ENCODE measurements at places on chromosomes 11 and 22.

DNA sequence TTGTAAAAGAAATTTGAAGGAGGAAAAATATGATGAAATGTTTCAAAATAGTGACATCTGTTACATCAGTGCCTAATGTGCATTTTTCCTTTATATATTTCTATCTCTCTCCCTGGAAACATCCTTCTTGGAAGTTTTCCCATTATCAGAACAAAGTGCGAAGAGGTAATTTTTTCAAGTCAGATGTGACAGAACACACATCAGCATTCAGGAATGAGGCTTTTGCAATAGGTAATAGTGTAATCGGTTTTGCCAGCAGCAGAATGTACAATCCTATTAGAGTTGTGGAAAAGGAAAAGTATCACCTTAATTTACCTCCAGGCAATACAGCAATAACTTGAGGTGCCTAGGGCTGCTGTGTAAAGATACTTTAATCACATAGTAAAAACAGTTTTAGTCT lies 275.8 kb downstream of the FAT3 start:
- DNase-seq: no peak

DNA sequence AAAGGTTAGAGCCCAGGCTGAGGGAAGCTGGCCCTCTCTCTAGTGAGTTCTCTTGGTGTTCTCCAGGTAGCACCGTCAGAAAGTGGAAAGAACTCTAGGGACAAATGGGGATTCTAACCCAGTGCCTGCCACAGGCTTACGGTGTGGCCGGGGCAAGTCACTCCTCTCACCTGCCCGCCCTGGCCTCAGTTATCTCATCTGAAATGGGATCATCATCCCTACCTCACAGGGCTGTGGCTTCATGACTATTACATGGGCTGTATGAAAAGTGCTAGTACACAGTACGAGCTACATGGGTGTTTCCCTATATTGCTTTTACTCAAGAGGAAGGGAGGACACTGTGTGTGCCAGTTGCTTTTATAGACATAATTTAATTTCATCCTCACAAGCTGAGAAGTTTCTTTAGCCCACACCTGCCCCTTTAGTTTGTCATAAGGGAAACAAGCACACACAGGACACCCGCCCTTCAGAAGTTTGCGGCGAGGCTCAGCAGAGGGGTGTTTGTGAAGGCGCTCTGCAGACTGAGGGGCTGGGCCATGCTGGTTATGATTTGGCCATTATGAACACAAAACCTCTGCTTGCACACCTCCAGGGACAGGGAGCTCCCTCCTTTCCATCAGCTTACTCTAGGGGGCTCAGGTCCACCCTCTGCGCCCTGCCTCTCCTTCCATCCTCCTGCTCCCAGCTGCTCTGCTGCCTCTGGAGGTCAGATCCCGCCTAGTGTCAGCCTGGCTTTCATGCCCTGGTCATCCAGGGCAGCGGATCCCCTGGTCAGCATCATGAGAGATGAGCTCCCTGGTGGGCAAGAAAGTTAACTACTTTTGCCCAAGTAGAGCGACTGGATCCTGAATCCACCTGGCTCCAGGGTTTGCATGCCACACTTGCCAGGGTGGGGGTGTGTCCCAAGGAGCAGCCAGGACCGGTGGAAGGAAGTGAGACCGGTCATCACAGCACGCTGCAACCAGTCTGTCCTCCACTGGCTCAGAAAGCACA lies 1.2 kb downstream of the KLHL35 start:
- DNase-seq: peak; percentile 36

DNA sequence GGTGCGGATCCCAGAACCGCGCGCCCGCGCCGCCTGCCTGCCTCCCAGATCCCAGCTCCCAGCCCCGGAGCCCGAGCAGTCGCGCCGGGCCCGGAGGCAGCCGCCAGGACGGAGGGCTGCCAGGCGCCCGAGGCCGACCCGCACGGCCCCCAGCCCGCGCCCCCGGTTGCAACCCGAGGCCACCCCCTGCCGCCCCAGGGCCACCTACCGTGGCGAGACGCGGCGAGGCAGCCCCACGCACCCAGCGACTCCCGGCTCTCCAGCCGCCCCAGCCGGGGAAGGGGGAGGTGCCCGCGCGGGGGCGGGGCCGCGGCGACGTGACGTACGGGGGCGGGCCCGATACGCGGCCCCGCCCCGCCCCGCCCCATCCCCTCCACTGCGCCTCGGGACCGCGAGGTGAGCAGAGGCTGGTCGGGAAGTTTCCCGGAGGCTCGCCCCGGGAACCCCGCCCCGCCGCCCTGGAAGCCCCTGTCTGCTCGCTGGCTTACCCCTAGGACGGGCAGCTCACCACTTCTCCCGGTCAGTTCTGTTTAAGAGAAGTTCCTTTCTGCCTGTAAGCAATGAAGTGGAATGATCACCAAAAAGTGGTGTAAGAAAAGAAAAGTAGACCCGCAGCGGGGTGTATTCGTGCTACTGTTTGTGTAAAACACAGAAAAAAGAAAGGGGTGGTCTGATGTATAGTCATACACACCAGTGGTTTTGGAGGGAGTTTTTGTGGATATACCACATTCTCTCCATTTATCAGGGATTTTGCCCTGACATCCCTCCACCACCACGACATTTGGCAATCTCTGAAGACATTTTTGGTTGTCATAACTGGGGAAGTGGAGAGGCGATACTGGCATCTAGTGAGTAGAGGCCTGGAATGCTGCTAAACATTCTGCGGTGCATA lies at the start of gene TPST2:
Gene TPST2 (minus strand): TSS at position 288 of the 892 bp plus-strand sequence. CDS start 48,502 bp downstream, outside the sequence.
- DNase-seq: peak; percentile 75

GRCh38 chr11:121590772-121591404 lies 138.1 kb upstream of the SORL1-AS1 start:
- no peak for DNase-seq

- DNase-seq: no peak
These were observed 65.0 kb downstream of the MACROD1 start for GRCh38 chr11:64100782-64101353.

- no peak for DNase-seq
These were observed 249.1 kb upstream of the TBCEL start for GRCh38 chr11:120774591-120775386.

DNA sequence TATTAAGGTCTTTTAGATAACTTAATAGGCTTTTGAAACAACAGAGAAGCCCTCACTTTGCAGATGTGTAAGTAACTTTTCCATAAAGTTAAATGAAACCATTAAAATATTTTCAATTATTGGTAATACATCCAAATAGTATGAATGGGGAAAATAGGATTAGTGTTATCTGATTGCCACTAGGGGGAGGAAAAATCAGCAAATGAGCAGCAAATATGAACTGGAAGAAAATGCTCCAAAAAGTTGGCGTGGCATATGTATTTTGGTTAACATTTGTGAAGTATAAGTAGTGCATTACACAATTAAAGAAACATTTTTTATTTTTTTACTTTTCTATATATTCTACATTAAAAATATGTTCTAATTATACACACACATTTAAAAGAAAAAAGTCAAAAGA lies 259.8 kb upstream of the ANO5 start:
- DNase-seq: no peak

DNA sequence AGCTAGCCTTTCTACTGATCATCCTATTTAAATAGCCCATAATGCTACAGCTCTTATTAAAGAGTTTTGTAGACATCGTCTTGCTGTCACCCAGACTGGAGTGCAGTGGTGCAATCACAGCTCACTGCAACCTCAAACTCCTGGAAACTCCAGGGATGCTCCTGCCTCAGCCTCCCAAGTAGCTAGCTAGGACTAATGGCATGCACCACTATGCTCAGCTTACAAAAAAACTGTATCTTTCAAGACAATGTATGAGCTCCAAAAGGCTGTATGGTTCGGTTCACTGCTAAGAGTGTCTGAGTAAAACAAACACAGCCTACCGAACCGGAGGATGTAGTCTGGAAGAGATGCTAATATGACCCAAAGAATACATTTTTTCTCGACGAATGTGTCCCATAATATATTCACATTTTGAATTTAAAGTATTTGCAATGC lies 2.6 kb downstream of the TAF1D start:
- DNase-seq: no peak

- no peak for DNase-seq
These were observed 119.2 kb upstream of the C11orf87 start for GRCh38 chr11:109302591-109303334.

DNA sequence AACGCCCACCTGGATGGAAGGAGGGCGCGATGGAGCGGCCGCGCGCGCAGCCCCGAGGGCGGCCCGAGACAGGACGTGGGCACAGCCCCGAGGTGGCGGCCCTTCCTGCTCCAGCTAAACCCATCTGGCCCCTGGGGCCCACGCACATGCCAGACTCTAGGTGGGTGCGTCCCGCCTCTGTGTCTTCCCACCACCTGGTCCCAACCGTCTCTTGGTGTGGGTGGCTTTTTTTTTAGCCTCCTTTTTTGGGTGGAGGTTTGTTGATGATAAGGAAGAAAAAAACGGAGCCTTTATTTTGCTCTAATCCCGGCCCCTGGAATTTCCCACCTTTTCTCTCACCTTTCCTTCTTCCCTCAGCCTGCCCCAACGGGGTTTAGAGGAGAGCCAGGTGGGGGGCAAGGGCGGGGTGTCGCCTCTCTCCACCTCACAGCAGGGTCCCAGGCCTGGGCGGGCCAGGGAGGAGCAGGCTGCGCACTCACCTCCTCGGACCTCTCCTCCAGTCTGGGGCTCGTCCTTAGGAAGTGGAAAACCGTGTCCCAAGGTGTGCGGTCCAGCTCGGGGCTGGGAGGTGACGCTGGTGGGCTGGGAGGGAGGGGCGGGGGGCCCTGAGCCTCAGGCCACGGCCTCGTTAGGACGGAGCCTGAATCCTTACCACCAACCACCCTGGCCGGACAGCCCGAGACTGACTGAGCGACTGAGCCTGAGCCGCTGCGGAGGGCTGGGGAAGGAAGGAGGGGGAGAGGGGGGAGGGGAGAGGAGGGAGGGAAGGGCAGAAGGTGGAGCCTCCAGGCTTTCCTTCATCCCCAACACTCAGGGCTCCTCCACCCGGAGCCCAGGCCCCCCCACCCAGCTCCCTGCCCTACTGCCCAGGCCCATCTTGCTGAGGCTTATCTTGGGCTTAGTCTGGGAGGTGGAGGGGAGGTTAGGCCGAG lies at the start of gene SOX10:
Gene SOX10 (minus strand): TSS at position 696 of the 932 bp plus-strand sequence. CDS start 771 bp downstream, outside the sequence.
- DNase-seq: peak; percentile 51

DNA sequence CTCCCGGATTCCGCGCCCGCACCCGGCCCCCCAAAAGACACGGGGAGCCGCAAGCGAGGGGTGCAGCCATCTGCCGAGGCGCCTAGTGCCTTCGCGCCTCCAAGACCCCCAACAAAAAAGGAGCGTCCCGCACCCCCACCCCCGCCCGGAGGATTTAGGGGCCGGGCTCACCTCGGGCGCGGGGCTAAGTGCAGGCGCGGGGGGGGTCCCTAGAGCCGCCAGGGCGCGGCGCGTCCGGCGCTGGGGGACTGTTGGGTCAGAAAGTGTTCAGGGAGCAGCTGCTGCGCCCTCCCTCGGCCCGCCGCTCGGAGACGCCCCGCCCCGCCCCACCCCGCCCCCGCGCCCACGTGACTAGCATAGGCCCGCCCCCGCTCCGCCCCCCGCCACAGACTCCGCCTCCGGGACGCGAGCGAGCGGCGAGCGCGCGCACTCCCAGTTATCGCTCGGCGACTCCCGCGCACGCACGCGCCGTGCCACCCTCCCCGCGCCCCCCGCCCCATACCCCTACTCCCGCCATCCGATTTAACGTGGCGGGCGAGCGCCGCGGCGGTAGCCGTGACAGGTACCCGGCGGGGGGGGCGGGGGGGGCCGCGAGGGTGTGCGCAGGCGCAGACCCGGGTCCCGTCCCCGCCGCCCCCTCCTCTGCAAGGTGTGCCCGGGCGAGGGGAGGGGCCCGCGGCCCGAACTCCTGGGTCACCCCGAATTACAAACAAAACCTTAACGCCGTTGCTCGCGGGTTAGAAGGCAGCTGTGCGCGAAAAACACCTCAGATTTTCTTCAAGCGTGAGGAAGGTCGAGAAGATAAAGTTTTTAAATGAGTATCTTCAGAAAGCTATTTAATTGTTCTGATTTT lies 56.2 kb downstream of the KCNJ4 start:
- DNase-seq: peak; percentile 92

DNA sequence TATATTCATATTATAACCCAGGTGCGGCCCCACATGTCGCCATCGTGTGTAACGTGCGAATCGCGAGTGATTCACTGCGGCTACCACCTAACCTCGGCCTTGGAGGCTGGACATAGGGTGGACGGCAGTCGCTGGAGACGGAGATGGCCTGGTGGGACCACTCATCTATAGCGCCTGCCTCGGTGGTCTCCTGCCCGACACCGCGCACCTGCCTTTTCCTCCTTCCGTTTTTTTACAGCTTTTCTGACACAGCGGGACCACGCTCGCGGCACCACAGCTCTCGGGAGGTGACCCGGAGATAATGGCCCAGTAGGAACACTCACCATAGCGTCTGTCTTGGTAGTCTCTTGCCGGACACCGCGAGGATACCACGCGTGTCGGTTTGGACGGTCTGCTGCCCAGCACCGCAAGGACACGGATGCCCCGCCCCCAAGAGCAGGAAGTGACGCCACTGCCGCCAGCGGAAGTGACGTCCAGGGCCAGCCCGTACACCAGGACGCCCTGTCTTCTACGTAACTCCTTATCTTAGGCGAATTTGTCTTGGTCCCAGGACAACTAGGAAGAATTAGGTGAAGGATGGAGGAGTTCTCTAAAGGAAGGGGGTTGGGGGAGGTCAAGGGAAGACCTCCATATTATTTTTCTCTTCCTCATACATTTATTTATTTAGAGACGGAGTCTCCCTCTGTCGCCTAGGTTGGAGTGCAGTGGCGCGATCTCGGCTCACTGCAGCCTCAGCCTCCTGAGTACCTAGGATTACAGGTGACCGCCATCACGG lies 6.4 kb downstream of the SNU13 start:
- peak; percentile 85 for DNase-seq

DNA sequence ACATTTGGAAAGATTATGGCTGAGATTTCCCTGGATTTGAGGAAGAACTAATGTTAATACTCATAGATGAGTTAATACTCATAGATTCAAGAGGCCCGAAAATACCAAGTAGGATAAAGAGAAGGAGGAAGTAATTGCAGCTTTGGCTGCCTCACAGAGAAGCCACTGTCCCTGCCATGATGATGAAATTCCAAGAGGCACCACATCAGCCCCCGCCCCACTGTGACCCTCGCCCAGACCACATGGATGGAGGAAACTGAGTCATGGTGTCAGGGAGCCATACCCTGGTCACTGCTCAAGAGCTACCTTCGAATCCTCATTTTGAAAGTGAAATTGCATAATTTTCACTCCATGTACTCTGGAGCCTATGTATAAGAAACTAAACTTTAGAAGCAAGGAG lies 92.9 kb upstream of the SLC22A12 start:
- DNase-seq: no peak

All from WTC11 (cell line).